ENCODE measurements at places on chromosomes 7 and 10.

DNA sequence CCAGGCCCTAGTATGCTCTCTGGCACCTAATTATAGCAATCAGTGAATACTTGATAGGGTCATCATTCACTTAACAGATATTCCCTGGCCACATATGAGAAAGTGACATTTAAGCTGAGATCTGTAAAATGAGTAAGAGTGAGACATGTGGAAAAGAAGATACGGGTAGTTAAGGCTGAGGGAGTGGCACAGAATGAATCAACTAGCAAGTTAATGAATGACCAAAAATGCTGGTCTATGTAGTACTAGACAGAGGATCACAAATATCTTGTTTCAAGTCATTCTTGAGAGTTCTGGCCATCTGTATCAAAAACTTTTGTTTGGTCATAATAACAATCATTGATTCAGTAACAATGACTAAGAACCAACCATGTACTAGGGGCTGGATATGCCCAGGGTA, 954.9 kb downstream of the CNTNAP2 start:
- no peak for DNase-seq

- peak; percentile 11 for DNase-seq
These were observed 145.2 kb downstream of the HERPUD2 start for GRCh38 chr7:35549781-35550180.

GRCh38 chr10:121519901-121520493, 78.2 kb downstream of the FGFR2 start:
- no peak for DNase-seq

DNA sequence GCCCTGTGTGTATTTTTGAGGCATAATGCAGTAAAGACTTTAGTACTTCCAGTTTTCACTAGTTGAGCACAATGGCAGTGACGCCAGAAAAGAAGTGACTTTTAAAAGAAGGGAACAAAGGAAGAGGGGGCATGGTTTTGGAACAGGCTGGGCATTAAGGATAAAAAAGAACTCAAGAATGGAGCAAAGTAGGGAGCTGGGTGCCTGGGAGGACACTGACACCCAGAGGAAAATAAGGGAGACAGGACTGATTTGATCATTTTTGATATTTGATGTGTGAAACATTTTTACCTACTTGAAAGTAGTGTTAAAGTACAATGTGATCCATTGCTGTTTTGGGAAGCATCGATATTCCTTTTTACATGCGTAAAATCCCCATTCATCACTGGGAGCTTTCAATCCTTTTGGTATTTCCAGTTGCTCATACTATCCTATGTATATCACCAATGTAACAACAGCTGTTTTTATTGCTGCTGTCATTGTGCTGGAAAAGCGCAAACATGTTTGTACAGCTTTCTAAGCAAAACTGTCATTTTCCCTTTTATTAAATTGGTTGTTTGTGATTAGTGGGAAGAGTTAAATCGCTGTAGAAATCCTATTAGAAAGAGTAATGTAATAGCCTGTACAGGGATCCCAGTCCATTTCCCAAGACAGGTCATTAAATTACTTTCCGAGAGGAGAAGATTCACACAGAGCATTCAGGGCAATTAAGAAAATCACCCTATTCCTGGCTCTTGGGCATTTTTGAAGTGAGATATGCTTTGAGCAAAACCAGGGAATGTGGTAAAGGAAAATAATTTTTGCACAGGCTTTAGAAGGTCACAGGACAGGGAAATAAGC, 85.2 kb downstream of the ADAM12 start:
- no peak for DNase-seq

DNA sequence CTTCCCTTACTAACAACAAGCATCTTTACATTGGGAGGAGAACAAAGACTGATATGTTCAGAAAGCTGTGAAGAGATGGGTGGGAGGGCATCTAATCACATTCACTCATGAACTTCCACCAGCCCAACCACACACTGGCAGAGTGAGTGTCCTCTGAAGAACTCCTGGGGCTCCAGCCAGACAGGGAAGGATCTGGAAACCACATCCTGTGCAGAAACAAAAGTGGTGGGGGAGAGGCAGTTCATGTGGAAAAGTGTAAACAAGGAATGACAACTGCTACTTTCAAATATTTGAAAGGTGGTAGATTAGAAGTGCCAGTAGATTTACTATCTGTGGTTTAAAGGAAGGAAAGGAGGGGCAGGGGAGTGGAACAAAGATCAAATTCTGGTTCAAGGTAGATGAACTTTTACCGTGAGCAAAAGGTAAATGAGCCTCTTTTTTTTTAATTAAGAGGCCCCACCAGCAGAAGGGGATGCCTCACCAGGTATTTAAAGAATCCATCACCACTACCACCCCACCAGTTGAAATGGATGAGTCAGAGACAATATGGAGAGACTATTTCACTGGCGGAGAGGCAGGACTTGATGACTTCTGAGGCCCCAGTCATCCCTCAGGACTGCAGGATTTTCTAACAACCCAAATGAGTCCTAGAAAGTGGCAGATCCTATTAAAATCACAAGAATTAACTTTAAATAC, 34.5 kb downstream of the GOT1 start:
- DNase-seq: peak; percentile 69

DNA sequence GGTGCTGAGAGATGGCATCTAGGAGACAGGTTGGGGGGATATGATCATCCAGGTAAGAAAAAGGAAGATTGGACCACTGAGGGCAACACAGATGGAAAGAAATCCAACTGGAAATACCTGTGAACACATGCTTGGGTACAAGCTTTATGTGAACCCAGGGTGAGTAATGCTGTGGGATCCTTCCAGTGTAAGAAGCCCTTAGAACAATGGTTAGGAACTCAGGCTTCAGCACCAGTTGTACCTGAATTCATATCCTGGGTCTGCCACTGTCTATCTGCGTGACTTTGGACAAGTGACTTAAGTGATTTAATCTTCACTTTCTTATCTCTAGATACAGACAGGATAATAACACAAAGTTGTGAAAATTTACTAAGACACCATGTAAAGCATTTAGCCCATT, 131.0 kb downstream of the ST7 start:
- DNase-seq: no peak

DNA sequence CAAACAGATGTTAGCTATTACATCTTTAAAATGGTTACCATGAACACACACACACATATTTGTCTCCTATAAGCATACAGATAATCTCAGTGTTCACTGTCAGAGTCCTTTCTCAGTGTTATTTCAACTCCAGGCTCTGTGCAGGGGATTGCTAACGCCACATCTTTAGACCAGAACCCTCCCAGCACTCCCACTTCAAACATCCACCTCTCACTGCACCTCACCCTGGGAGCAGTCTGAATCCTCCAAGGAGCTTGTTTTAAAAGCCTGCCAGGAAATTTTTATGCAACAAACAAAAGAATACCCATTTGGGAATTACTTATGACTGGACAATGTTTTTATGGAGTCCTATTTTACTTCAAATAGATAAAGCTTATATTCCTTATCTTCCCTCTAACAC, 107.4 kb downstream of the PARD3 start:
- DNase-seq: no peak

GRCh38 chr7:30252885-30253795, 31.3 kb upstream of the ZNRF2 start:
- no peak for DNase-seq

GRCh38 chr10:58631715-58632114, 119.0 kb downstream of the BICC1 start:
- DNase-seq: no peak

DNA sequence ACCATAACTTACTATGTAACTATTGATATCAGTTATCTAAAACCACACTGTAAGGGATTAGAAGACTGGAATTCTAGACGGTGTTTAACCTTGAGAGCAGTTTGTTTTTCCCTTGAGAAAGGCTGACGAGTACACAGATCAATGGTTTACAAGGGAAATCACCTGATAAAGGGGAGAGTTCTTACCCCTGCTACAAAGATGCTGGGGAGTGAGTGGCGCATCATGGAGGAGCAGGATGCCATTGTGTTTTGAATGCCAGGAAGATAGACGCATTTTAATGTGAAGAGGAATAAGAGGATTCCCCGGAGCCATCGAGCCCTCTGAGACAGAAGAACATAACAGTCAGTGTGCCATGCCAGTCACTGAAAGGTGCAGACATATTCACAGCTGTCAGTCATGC, 145.2 kb downstream of the PKD1L1 start:
- peak; percentile 7 for DNase-seq

DNA sequence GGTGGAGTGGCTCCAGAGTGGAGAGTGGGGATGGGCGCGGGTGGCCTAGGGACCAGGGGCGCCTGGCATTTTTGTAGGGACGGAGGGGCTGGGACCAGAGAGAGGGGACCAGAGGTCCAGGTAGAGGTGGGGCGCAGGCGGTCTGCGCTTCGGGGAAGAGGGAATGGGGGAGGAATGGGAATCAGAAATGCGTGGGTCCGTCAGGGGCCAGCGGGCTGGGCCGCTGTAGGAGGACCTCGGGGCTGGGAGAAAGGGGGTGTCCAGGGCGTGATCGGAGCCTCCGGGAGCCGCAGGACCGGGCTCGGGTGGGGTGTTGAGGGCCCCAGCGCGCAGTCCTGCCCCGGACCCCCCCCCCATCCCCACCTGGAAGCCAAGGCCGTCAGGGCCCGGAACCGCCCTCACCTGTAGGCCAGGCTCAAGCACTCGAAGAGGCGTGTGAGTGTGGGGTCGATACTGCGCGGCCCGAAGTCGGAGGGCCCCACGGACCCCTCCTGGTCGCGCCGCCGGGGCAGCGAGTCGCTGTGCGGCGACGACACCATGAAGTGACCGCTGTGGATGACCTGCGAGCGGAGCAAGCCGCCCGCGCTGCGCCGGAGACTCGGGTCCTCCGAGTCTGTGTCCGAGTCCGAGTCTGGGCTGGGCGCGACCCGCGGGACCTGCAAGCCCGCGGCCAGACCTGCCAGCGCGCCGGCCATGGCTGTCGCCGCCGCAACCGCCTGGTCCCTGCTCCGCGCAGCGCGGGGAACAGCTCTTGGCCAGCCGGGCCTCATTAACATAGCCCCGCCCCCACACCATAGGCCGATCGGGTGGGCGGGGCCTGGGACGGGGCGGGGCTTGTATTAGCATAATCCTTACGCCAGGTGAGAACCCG, at the start of gene MLXIPL:
TSS of gene MLXIPL (minus strand) at position 725 of the 871 bp plus-strand sequence. CDS start at position 695, 30 bp downstream.
- DNase-seq: peak; percentile 98

DNA sequence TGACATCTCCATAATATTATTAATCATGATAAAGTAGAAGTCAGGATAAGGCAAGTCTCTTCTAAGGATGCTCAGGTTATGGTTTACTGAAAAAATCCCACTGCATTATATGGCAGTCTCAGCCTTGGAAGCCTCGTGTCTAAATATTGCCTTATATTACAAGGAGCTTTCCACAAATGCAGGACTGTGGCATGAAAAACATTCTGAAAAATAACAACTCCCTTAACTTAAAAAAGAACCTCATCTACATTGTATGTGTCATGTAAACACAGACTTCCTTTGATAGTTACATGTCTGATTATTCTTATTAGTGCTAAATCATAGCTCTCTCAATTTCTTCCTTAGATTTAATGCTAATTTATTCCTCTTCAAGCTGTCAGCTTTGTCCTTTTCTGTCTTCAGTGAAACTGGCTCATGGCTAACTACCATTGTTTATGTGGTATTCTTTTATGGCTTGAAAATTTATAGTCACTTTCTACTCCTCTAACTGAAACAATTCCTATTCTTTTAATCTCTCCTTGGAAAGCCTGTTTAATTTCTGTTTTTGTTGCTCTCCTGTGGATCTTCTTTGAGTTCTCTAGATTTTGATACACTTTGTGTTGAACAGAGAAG, 156.1 kb downstream of the KIF20B start:
- DNase-seq: no peak

DNA sequence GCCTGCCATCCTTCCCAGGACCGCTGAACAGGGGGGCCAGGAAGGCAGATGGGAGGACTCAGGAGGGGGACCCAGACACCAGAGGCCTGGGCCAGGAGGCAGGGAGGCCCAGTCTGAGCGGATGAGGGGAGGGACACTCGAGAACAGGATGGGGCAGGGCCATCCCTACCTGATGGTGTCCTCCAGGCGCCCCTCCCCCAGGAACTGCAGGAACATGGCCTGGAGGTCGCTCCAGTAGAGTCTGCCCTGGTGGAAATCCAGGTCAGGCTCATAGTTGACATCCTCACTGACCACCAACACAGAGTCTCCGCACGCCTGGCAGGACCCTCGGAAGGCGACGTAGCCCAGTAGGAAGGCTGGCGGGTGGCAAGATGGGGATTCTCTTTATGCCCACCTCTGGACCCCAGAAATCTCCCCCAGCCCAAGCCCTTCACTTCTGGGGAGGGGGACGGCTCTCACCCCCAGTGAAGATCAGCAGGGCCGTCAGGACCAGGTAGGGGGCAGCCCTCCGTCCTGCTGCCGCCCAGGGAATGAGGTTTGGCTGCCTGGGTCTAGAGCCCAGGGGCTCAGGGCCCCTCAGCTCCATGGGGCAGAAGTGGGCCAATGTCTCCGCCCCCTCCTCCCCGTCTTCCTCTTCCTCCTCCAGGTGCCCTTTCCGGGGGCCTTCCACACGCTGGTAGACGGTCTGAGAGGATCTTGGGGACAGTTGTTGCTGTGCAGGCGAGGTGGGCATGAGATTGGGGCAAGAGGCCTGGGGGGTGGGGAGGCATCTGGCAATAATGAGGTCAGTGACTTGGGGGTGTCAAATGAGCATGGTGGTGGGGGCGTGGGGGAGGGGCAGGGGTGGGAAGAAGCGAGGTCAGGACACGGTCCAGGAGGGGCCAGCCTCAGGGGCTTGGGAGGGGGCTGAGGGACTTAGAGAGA, 573 bp downstream of the TFR2 start:
- no peak for DNase-seq

- no peak for DNase-seq
These were observed 43.2 kb downstream of the HIBADH start for GRCh38 chr7:27619492-27619891.

DNA sequence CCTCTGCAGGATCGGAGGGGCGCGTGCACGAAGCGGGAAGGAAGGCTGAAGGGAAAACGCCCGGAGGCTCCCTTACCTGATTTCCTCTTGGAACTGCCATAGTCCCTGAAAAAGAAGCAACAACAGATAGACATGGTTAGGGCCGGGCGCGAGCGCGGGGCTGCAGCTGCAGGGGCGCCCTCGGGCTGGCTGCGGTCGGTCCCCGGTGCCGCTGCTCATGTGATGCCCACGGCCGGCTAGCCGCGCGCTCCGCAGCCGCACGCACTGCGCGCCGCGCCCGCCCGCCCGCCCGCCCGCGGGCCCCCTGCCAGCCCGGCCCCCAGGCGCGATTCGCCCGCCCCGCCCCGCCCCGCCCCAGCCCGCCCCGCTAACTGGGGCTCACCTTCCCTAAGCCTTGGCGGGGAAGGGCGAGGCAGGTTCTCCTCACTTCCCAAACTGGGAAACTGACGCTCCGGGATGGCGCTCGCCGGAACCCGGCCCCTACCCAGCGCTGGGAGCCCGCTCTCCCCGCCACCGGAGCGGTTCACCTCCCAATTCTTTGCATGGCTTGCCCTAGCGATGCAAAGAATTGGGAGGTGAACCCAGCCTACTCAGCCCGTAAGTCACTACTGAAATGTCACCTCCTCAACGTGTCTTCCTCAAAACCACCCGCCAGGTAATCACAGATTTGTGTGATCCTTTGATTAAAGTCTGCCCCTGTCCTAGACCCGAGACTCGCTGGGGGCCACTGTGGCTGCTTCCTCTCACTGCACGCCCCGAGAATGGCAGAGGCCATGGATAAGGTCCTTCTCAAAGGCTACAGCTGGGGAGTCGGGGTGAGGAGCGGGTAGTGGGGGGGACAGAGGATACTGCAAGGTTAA, 162.2 kb downstream of the SH3PXD2A start:
- DNase-seq: peak; percentile 80

All from endodermal cell (in vitro differentiated cells).